NCI-H1417 (cell line): ENCODE measurements at places on chromosomes 1 and 21.

DNA sequence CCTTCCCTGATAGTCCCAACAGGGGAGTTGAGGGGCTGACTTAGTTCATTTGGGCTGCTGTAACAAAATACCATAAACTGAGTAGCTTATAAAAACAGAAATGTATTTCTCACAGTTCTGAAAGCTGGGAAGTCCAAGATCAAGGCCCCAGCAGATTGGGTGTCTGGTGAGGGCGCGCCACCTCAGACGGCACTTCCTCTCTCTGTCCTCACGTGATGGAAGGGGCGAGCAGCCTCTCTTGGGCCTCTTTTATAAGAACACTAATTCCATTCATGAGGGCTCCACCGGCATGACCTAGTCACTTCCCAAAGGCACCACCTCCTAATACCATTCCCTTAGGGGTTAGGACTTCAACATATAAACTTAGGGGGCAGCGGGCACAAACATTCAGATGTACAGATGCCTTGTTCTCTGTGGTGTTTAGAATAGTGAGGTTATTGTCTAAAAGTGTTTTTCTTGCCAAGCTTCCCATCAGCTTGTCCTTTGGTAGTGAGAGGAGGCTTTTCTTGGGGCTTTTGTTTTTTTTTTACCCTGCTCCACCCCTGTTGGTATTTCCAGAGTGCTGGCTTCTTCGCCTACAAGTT lies 20.3 kb downstream of the NIPAL3 start:
- no peak for DNase-seq

- no peak for DNase-seq
Observed at GRCh38 chr21:36235058-36235582, 78.5 kb downstream of the DOP1B start.

GRCh38 chr21:38851101-38851500 lies 45.4 kb downstream of the ETS2 start:
- no peak for DNase-seq

- DNase-seq = no peak
Observed at GRCh38 chr1:25707280-25708016, 90.9 kb downstream of the MAN1C1 start.

GRCh38 chr1:174692313-174692712 lies 244.5 kb downstream of the GPR52 start:
- DNase-seq = no peak

- DNase-seq = no peak
Observed at GRCh38 chr1:214116258-214116657, 128.5 kb downstream of the PROX1 start.

DNA sequence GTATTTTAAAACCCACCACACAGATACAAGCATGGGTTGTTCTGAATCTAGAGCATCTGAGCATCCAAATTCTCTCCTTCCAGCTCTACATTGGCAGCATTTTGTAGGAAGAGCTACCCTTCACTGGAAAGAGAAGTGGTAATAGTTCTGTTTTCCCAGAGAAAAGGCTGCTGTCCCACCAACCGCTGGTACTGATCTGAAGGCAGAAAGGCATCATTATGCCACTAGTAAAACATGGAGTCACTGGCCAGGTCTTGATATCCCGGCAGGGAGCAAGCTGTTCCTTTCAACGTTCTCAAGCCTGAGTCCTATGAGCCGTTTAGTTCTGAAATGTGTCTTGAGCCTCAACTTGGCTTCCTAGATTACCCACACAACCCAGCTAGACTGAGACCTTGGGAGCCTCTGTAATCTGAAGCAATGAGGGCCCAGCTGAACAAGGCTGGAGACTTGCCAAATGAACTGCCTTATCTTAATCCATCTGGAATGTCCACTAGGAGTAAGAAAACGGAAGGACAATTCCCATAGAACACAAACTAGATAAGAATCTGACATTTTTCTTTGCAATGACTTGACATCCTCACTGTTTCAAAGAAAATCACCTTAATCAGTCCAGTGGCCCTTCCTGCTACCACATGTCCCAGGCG lies 116.8 kb downstream of the KCNH1 start:
- no peak for DNase-seq

DNA sequence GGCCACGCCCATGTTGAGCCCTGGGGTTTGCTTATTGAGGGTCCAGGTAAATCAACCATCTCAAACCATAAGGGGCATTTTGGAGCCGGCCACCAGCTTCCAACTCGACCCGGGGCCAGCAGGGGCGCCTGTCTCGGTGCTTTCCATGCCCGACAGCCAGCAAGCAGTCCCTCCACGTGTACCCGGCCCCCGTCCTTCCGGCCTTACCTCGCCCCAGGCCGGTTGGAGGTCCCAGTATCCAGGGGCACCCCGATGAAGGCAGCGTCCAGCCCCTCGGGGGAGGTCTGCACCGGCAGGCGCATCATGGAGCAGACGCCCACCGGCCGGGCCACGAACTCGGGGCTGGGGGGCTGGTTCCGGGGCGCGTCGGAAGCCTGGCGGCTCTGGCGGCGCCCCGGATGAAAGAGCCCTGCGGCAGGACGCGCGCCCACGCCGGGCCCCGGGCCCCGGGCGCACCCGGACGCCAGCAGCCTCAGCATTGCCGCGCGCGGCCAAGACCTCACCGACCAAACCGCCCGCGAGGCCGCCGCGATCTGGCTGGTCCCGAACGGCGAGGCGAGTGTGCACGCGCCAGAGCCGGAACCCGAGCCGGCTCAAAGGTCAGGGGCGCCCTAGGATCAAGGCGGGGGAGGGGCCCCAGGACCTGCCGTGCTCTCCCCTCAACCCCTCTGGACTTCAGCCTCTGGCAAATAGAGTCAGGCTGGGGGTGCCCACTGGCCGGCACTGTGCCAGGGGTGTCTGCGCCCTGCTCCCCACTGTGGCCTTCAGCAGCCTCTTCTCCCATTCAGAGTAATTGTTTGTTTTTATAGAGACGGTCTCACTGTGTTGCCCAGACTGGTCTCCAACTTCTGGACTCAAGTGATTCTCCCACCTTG lies at the start of gene AGMAT:
AGMAT (minus strand) TSS at position 563 of the 875 bp plus-strand sequence; CDS start at position 479, 84 bp downstream.
- DNase-seq = no peak

GRCh38 chr1:97796711-97797110 lies 124.1 kb downstream of the DPYD start:
- no peak for DNase-seq

DNA sequence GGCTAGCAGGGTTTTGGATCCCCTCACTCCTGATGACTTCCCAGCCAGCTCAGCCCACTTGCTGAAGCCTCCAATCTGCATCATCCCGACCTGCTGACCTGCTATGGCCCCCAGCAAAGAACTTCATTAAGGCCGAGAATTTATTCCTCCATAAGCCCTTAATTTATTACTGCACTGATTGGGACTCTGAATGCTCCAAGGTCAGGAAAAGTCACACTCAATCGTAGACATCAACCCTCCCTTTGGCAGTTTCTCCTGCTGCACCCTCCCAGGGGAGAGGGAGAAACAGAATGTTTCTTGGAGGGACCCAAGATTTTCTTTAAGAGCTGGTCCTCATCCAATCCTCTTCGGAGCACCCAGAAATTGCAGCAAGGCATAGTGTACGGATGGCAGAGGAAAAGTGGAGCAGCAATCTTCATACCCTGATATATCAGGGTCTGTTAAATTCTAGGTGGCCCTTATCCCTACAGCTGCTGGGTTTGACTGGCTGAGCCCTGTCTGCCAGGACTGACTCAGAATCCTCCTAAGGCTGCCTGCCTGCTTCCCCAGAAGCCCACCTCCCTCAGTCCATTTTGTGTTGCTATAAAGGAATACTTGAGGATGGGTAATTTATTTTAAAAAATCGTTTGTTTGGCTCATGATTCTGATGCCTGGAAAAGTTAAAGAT lies 62.2 kb downstream of the DMAP1 start:
- no peak for DNase-seq

DNA sequence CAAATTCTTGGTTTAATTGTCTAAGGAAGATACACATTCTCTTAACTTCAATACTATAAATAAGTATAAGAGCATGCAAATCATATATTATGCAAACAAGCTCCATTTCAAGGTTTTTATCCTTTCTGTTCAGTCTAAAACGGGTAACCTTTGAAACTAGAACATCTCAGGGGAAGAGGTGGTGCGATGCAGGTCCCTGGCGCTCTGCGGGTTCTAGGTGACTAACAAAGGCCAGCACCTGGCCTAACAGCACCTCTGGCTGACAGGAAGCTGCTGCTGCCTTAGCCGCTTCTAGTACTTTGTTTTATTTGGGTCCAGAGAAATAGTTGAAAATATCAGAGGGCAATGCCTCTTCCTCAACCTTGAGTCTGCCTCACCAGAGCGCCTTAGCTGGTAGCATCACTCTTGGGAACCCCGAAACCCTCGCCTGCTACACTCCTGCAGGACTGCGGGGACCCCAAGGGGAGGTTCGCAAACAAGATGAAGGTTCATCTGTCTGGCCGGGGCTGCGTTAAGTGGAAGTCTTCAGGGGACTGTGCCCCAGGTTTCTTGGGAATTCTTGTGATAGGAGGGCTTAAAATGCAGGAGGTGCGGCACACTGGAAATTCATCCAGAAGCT lies 45.5 kb downstream of the PRDM15 start:
- DNase-seq = no peak

GRCh38 chr1:13593511-13594131 lies 10.0 kb downstream of the PDPN start:
- DNase-seq = no peak
